ENCODE measurements at places on chromosomes 7 and 10.

- no peak for DNase-seq
Observed at GRCh38 chr10:78217336-78217735, 183.7 kb downstream of the RPS24 start.

DNA sequence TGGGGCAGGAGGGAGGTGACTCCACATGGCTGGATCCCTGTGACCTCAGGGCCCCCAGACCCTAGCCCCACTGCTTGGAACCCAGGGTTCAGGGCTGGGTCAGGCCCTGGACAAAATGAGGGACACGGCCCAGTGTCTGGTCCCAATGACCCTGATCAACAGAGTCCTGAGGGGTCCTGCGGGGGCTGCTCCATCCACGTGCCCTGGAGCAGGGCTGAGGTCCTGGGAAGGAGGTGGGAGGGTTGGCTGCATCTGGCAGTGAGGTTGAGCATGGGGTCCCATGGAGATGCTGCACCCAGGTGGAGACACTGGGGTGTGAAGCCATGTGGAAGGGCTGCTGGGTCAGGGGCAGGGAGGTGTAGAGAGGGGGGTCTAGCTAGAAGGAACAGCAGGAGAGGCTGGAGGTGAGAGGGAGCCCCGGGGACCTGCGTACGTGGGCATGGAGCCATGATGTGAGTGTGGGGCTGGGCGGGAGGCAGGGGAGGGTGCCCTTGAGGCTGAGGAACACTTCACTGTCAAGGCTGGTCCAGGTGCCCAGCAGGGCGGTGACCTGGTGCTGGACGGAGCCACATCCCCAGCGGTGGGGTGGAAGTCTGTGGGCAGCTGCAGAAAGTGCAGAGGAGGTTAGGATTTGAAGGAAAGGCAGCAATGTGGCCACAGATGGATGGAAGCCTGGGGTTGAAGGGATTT lies 604 bp downstream of the SCART1 start:
- no peak for DNase-seq

GRCh38 chr10:70761727-70762350 lies 23.3 kb downstream of the TBATA start:
- no peak for DNase-seq

DNA sequence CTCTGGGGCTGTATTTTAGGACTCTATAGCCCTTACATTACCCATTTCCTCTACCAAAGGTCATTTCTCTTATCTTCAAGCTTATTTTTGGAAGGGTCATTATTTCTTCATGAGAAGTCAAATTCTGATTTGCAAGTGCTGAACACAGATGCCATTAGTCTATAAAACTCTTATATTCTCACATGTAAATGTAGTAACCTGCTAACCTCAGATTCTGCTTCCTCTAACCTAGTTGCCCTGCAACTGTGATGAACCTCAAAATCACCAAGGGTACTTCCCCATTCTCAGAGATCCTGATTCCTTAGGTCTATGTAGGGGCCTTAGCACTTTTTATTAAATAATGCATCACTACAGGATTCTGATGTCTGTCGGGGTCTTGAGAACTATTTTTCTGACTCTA lies 6.3 kb downstream of the FAS start:
- no peak for DNase-seq

- no peak for DNase-seq
Observed at GRCh38 chr7:111438369-111439289, 123.7 kb downstream of the IMMP2L start.

GRCh38 chr10:84685047-84685660 lies 356.8 kb downstream of the CCSER2 start:
- DNase-seq: no peak

GRCh38 chr7:79452495-79453265 lies 787 bp downstream of the MAGI2 start:
- DNase-seq: peak; percentile 23

DNA sequence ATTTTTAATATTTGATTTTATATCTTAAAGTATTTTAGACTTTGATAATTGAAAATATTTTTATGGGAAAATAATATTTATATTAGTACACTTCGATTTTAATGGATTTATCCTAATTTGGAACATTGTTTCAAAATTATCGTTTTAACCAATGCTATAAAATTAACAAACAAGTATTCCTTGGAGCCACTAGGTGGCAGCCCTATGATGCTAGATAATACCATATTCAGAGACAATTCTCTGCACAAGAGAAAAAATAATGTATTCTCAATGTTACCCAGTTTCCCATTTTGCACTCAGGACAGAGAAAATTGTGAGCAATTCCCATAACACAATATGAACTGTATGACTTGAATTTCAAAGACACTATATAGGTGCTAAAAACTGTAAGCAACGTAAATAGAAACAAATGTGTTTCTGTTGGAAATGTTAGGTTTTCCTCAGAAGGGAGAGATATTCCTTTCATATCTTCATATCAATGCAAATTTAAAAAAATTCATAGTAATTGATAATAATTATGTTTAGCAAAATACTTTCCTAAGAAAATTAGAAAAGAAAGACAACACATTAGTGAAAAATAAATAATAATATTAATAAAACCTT lies 237.8 kb downstream of the SEMA3E start:
- DNase-seq: no peak

- DNase-seq: no peak
Observed at GRCh38 chr10:124921261-124921660, 20.7 kb upstream of the ZRANB1 start.

- no peak for DNase-seq
Observed at GRCh38 chr10:132638130-132638515, 100.5 kb downstream of the INPP5A start.

GRCh38 chr10:18501629-18502028 lies 149.8 kb downstream of the NSUN6 start:
- no peak for DNase-seq

- DNase-seq: no peak
Observed at GRCh38 chr10:62460393-62460792, 86.2 kb downstream of the ZNF365 start.

All from endothelial cell (in vitro differentiated cells).